Mesothelial cell of epicardium (in vitro differentiated cells): ENCODE measurements at places on chromosomes 12 and 14.

DNA sequence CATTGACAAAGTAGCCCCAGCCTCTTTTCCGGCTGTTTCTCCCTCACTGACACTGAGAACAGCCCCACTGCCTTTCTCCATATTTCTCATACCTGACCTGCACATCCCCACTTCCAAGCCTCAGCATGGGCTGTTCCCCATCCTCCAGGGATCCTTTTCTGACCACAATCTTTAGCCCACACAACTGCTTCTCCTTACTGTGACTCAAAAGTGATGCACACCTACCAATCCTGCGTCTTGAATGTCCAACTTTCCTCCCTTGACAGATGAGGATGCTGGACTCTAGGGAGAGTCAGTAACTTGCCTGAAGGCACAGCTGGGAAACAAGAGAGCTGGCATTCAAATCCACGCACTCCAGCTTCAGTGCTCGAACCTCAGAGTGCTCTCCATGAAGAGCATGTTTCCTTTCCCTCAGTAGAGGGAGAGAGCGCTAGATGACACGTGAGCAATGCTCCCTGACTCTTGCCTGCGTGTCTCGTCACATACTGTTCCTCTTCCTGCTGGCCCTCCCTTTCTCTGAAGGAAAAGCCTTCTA is 75.6 kb downstream of the NTF3 start:
- no peak for DNase-seq

- no peak for DNase-seq
These were observed 86.2 kb upstream of the SEL1L start for GRCh38 chr14:81619816-81620215.

DNA sequence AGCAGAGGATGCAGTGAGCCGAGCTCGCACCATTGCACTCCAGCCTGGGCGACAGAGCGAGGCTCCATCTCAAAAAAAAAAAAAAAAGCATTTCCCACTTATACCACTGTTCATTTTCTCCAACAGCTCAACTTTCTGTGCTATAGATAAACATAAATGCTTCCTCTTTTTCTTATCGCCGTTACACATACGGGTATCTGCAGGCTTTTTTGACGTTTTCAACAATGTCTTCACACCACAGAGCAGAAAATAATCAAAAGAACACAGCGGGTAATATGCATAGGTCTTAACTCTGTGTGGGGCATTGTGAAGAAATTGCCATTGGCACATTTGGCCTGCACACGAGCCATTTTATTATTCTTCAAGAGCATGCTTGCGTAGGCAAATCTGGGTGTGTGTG is 86.4 kb downstream of the CAPZA3 start:
- no peak for DNase-seq

DNA sequence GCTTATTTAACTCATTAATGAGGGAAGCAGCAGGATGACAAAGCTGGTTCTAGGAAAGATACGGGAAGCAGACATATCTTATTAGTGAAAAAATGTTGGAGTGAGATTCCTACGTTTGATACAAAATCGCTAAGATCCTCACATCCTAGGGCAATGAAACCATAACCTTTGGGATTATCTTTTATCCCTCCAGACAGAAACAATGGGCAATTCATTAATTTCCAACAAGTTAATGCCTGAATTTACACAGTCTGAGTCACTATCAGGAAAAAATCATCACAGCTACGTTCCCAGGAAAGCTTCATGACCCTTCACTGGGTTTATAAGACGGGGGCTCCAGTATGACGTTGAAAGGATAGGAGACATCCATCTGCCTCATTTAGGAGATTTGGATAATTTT is 45.0 kb downstream of the SLC24A4 start:
- no peak for DNase-seq

DNA sequence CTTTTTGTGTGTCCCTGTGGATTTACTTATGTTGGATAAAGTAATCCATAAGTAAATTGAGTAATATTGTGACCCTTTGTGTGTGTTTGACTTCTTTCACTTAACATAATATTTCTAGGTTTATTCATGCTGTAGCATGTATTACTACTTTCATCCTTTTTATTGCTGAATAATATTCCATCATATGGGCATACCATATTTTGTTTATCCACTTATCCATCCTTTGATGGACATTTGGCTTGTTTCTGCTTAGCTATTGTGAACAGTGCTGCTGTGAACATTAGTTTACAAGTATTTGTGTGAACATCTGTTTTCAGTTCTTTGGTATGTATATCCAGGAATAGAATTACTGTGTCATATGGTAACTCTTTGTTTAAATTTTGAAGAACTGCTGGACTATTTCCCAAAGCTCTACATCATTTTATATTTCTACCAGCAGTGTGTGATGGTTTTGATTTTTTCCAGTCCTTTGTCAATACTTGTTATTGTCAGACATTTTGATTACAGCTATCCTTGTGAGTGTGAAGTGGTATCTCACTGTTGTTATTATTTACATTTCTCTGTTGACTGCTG is 25.2 kb downstream of the G2E3 start:
- DNase-seq, result no peak

- no peak for DNase-seq
These were observed 41.6 kb downstream of the SMUG1 start for GRCh38 chr12:54147186-54147585.

GRCh38 chr12:22282283-22282682 is 52.2 kb downstream of the ST8SIA1 start:
- DNase-seq, result no peak
